Head of caudate nucleus (tissue), 42 donors: ENCODE measurements at places on chromosomes 2 and 18.

DNA sequence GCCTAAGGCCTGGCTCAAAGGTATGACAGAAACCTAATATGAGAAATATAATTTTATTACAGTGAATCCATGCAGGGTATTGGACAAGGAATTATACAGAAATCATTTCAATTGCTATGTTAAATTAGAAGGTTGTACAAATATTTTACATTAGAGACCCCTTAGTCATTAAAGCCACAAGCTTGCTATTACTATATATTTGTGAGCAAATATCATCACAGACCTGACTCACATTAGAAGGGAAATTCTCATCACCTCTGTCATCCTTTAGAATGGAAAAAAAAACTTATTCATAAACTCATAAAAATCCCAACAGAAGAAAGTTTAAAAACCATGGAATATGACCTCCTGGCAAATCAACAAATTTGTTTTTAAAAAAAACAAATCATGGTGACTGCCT lies 277.9 kb downstream of the DCC start:
- DNase-seq, result no peak

GRCh38 chr18:62609764-62610163 lies 86.9 kb downstream of the ZCCHC2 start:
- no peak for DNase-seq

DNA sequence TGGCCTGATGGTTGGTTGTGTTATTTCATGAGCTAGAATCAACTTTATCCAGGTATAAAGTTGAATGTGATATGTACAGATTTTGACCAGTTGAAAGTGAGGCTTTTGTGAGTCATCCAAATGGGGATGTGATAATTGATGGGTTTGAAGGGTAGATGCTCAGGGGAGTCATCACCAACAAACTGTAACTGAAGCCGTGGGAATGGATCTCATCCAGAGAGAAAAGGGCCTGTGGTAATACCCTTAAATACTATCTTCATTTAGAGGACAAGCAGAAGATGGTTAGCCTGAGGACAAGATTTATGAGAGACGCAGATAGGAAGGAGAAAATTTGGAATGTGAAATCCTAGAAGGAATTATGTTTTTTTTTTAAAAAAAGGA lies 90.5 kb upstream of the MYO3B start:
- no peak for DNase-seq

DNA sequence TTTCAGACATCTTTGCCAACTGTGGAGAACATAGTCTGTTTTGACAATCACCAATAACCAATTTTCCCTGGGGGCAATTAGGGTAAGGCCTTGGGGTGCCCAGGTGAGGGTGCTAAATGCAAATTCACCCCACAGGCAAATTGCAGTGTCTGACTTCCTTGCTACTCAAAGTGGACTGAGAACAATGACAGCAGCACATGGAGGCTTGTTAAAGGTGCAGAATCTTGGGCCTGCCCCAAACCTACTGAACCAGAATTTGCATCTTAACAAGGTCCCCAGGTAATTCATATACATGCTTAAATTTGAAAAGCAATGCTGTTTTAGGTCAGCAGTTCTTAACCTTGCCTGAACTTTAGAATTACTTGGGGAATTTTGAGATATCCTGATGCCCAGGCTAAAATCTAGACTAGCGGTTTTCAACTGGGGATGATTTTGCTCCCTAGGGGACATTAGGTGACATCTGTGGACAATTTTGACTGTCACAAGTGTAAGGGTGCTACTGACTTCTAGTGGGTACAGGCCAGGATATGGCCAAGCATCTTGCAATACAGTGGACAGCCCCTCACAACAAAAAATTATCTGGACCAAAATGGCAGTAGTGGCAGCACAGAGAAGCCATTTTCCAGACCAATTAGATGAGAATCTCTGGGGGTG lies 80.2 kb upstream of the GCFC2 start:
- no peak for DNase-seq

GRCh38 chr2:143698888-143699570 lies 569.8 kb downstream of the ARHGAP15 start:
- no peak for DNase-seq

DNA sequence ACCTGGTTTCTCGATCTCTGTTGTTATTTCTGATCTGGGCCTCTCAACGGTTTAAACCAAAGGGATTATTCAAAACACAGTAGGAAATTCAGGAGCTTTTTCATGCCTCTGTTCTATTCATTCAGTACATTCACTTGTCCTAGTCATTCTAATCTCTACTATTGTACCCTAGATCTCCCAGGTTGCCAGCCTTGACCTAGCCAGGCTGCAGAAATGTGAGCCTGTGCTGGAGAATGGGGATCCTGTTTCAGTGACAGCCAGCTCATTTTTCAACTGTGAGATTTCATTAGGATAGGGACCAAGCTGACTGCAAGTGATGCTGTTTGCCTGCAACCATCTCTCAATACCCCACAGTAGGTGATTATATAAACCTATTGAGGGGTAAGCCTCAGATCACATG lies 186.2 kb downstream of the CMPK2 start:
- no peak for DNase-seq

DNA sequence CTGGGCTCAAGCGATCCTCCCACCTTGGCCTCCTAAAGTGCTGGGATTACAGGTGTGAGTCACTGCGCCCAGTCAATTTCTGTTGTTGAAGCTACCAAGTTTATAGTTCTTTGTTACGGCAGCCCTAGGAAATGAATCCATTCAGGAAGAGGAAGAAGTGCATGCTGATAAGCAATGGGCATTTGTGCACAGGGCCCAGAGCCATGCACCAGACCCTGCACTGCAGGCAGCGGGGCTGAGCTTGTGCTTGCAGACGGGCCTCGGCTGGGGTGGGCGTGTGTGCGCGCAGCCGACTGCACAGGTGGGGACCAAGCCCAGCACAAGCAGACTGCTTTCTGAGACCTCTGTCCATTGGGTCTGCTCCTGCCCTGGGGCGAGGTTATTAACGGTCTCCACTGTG lies 144.6 kb downstream of the CABLES1 start:
- no peak for DNase-seq

DNA sequence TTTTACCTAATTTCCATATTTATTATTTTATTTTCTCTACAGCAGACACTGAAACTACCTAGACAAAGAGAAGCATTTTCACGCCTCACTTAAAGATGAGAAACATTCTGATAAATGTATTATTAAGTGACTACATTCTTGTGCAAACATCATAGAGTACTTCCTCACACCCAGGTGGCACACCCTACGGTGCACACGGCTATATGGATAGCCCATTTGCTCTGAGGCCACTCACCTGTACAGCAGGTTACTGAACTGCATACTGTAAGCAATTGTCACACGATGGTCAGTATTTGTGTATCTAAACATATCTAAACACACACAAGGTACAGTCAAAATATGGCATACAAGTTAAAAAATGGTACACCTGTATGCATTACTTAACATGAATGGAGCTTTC lies 481.4 kb downstream of the CMPK2 start:
- no peak for DNase-seq

- DNase-seq, result no peak
Observed at GRCh38 chr18:35029770-35030169, 11.4 kb upstream of the MAPRE2 start.

DNA sequence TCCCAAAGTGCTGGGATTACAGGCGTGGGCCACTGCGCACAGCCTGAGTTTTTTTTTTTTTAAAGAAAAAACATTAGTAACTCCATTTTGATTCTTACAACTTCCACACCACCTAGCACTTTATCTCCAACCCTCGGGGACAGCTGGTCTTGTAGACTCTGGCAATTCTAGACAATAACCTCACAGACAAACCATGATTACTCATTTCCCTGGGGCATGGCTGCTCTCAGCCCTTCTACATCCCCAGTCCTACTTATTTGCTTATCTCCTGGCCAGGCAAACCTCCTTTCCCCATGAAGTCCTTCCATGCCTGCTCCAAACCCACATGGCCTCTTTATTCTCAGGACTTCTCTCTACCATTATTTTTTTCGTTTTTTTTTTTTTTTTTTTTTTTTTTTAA lies 91.1 kb downstream of the ACTR3 start:
- DNase-seq, result no peak

- DNase-seq, result peak; percentile 87
Observed at GRCh38 chr2:101308432-101309210, at the start of gene RNF149. RNF149 (minus strand) TSS chr2:101308701; CDS start chr2:101308588, 113 bp downstream.

GRCh38 chr2:141906678-141907077 lies 224.1 kb downstream of the LRP1B start:
- no peak for DNase-seq

DNA sequence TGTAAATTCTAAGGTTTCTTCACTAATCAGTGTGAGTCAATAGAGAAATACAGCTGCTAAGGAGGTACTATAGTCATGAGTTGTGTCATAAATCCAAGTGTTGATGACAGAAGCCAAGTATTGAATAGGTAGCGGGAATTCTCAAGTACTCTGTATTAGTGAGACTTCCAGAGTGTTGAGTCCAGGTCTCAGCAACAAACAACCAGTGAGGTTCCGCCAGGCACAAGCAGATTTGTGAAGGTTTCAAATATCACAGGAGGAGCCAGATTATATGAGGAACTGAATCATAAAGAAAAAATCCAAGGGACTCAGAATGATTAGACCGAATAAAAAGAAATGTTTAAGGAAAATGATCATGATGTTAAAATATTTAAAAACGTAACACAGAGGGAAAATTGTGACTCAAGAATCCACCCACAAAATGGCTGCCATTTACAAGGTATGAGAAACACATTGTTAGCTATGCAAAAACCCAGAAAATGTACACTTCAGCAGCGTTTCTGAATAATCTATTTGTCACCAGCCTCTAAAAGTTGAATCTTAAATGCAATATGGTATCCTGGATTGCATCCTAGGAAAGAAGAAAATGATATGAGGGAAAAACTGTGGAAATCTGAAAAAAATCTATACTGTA lies 27.3 kb upstream of the EVA1A start:
- no peak for DNase-seq

- no peak for DNase-seq
Observed at GRCh38 chr2:44181648-44182047, 13.0 kb downstream of the PPM1B start.

- DNase-seq, result peak; percentile 76
Observed at GRCh38 chr2:218781691-218782527, at the start of gene CYP27A1. CYP27A1 (plus strand) TSS chr2:218782147; CDS start chr2:218782183, 36 bp downstream.

- no peak for DNase-seq
Observed at GRCh38 chr2:69086466-69086865, 73.5 kb downstream of the ANTXR1 start.

GRCh38 chr18:44791520-44791919 lies 110.8 kb downstream of the SETBP1 start:
- DNase-seq, result no peak

GRCh38 chr18:26458526-26459232 lies 89.7 kb downstream of the KCTD1 start:
- DNase-seq, result peak; percentile 50

- DNase-seq, result no peak
Observed at GRCh38 chr2:110729106-110729505, 3.3 kb upstream of the ACOXL start.

DNA sequence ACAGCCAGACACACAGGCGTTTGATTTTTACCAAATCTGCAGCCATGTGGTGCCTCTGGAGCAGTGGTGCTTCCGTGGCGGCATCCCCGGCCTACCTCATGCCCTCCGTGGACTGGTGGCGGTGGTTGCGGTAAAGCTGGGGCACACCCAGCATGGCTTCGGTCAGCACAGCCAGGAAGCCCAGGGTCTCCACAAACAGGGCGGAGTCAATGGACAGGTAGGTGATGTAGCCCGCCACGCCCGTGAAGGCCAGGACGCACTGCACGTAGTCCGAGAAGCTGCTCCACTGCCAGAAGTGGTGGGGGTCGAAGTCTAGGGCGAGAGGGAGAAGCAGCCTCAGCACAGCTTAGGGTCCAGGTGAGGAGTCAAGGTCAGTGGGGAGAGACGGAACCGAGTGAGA lies 32.4 kb downstream of the SLC66A2 start:
- no peak for DNase-seq

GRCh38 chr2:109466674-109467575 lies 146.8 kb downstream of the SEPTIN10 start:
- peak; percentile 46 for DNase-seq

- DNase-seq, result no peak
Observed at GRCh38 chr2:234212534-234212933, 162.0 kb downstream of the SPP2 start.
